ENCODE measurements at places on chromosomes 16 and 17. TPM values are rescaled to one million over a fixed set of nuclear protein-coding genes. Genes with fewer than 3 reads are reported as not detected.

CLEC10A gene
- total RNA-seq, result 1.4 TPM

C17orf67 gene
- 11.2 TPM for total RNA-seq

CLEC18B gene
- 3.1 TPM for total RNA-seq

P3H4 gene
- 5.9 TPM for total RNA-seq

UTP4 gene
- total RNA-seq, result 37.0 TPM

CLDN9 gene
- total RNA-seq, result not detected

PKMYT1 gene
- total RNA-seq, result not detected

TNFSF12 gene
- total RNA-seq, result 45.1 TPM

CLEC18A gene
- 7.5 TPM for total RNA-seq

GPR142 gene
- total RNA-seq, result not detected

ACACA gene
- total RNA-seq, result 15.2 TPM

ALDOA gene
- total RNA-seq, result 563 TPM

MMP28 gene
- total RNA-seq, result 0.64 TPM

ITGB4 gene
- 0.67 TPM for total RNA-seq

SALL1 gene
- total RNA-seq, result not detected

TNFRSF13B gene
- not detected for total RNA-seq

CLEC19A gene
- total RNA-seq, result not detected
